ENCODE measurements at places on chromosomes 13 and 19.

DNA sequence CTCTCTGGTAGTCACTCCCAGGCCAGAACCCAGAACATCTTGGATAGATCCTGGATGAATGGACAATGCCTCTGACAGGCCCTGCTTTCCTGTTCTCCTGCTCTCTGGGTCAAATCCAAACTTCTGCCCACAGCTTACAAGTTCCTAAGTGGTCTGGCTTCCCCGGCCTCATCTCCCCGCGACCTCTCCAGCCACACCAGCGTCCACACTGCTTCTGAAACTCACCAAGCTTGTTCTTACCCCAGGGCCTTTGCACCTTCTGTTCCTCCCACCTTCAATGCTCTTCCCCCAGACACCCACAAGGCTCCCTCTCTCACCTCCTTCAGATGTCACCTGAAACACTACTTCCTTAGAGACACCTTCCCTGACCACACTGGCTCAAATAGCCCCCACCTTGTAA is 3.5 kb downstream of the OLFM2 start:
- no peak for DNase-seq

GRCh38 chr13:44021422-44021821 is 141.7 kb downstream of the LACC1 start:
- DNase-seq = no peak

DNA sequence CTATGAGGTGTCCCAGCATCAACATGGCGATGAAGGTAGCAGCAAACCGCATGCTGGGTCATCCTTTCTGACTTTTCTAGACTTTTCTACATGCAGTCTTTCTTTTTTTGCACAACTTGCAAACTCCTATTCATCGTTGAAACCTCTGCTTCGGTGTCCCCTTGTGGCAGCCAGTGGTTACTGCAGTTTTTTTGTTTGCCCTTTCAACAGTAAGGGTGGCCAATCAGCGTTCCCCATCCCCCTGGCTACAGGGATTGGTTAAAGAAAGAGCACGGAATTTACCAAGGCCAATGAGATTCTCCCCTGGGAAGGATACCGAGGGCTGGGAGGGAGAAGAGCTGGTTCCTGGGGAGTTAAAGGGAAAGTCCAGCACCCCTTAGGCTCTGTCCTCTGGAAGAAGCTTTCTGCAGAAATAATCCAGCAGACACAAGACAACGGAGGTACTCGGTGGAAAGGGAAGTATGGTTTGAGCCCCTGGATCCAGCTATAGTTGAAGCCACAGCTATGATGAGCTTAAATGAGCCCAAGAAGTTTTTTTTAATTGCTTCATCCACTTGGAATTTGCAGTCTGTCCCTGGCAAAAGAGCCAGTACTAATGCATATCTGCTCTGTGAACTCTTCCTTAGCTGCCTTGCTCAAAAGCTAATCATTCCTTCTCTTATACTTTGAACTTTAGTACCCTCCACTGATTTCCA is 5.6 kb upstream of the LSM4 start:
- peak; percentile 71 for DNase-seq

DNA sequence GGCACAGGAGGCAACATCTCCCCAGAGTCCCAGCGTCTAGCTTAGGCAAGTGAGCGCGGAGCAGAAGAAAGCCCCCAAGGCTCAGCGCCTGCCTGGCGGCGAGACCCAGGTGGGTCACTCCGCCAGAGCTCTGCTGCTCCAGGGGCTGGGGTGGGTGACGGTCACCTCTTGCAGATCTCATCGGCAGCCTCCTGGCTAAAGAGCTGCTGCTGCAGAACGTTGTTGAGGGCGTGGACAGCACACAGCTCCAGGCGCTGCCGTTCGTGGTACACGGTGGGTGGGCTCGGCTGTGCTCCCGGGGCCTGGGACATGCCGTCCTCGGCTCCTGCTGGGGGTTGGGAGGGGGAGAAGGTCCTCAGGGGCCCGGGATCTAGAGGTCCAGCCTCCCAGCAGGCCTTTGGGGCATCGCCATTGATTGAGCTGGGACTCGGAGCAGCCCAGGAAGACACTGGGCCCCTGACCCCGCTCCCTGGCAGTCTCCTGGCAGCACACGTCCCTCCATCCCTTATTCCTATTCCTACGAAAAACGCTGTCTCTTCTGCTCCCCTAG is 795 bp downstream of the JOSD2 start:
- no peak for DNase-seq

DNA sequence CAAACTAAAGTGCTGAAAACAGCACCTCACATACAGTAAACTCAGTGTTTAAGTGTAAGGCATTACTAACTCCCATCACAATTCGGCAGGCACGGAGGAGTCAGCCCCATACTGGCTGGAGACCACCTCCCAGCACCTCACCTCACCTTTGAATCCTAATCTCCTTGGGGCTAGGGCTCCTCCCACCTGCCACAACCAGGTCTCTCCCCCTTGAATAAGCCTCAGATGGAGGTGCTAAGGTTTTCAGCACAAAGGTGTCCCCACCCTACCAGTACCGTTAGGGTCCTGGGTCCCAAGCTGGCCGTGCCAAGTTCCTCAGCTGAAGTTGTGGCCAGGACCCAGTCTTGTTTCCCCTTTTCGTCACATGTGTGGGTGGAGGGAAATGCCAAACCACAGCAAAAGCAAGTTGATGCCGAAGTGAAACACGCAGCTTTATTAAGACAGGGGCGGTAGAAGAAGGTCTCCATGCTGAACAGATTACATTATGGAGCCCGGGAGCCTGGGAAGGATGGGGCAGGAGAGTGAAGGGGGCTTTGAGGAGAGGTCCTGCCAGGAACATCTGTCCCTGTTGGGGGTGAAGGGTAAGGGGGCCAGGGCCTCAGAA is at the start of gene IGFLR1:
TSS of gene IGFLR1 (minus strand) at position 332 of the 604 bp plus-strand sequence. CDS start 1,272 bp downstream, outside the sequence.
- peak; percentile 37 for DNase-seq

DNA sequence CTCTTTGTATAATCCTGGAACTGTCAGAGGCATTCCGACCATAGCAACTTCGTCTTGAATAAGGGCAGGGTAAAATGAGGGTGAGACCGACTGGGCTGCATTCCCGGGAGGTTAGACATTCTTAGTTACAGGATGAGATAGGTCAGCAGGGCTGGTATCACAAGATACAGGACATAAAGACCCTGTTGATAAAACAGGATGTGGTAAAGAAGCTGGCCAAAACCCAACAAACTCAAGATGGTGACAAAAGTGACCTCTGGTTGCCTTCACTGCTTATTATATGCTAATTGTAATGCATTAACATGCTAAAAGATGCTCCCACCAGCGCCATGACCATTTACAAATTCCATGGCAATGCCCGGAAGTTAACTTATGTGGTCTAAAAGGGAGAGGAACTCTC is 27.7 kb upstream of the MBNL2 start:
- DNase-seq = no peak

GRCh38 chr13:73943137-73943964 is 190.9 kb downstream of the KLF12 start:
- DNase-seq = no peak

All from activated T-cell treated with anti-CD3 and anti-CD28 coated beads for 1 hour (primary cell).